ENCODE measurements at places on chromosomes 2 and 18. TPM values are rescaled to one million over a fixed set of nuclear protein-coding genes. Genes with fewer than 3 reads are reported as not detected.

DNAJC5G gene
- total RNA-seq: not detected

RAB17 gene
- total RNA-seq: not detected

ARHGAP28 gene
- 20.2 TPM for total RNA-seq

SCYGR4 gene
- not detected for total RNA-seq

RAPGEF4 gene
- total RNA-seq: 1.7 TPM

SP5 gene
- 3.5 TPM for total RNA-seq

DNA sequence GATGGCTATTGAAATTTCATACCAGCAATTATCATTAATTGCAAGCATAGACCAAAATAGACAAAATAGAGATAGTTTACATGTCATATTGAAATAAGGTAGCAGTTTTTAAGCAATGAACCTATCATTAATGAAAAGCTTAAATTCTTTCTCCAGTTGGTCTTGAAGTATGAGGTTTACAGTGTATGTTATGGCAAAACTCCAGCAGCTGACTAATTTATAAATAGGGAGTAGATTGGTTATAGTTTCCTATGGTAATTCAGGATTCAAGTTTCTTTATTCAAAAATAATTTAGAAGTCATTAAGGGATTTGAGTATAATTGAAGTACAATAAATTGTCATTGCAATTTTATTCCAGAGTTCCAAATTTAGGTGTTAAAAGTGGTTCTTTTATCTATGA, 69.6 kb upstream of the COL5A2 start:
- no peak overlapping the region for H3K27ac ChIP-seq
- DNase-seq: no peak
- H3K27me3 ChIP-seq: no peaks in the 10 kb centered on the region
- H3K4me1 ChIP-seq: no peaks in the 10 kb centered on the region
- H3K4me3 ChIP-seq: no peak overlapping the region

DNA sequence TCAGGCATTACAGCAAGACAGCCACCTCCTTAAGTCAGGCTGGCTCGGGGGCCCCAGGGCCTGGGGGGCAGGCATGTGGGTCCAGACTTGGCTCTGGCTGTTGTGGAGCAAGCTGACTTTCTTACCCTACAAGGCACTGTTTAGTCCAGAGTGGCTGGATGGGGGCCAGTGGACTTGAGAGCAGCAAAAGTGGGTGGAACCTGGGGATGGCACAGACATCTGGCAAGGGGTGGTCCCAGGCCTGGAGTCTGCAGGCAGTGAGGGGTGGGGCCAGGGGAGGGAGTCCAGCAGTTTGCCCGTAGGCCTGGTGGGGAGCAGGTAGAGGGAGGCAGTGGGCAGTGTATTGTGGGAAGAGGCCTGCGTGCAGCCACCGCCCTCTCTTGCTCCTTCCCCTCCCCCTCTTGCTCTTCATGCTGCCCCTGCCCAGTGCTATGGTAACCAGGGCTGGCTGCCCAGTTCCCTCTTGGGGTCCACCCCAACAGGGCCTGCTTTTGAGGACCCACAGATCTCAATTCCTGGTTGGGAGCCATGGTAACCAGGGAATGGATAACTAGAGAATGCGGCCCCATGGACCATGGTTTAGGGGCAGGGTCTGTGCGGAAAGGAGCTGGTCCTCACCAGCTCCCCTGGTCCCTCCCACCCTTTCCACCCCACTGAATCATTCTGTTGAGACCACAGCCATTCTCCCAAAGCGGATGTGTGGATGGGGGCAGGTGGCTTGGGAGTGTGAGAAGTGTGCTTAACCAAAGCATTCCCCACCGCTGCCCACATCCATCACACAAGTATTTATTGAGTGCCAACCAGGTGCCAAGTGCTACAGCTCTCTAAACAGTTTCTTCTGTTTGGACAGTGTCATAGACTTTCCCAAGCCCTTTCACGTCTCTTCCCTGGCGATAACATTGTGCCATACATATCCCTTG, 19.3 kb downstream of the SPEG start:
- H3K4me3 ChIP-seq: no peak overlapping the region
- peaks cover 14% of the 10 kb centered on the region for H3K4me1 ChIP-seq
- DNase-seq: no peak
- peak overlapping the region; percentile 43 for H3K27ac ChIP-seq

DNA sequence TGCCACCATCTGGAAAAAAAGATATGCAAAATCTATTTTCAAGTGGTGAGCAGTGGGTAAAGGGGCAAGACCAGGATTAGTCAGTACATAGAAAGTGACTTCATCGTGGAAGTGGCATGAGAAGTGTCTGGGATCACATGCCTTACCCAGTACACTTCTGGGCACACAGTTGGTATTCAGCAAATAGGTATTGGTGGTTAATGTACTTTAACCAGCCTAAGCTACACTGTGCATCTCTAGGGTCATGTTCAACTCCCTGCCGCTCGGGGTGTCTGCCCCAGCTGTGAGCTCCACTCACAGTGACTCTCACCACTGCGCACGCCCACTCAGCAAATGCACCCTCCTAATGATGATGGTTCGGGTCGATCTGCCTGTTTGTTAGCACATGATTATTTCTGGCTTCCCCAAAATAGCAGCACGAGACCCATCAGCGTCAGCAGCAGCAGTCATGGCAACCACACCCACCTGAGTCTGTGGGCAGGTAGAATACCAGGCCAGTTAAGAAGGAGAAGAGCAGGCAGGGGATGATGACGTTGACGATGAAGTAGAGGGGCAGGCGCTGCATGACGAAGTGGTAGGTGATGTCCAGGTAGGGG, 11.1 kb downstream of the CHRNA1 start:
- H3K4me1 ChIP-seq: peaks cover 4% of the 10 kb centered on the region
- H3K27me3 ChIP-seq: no peaks in the 10 kb centered on the region
- no peak overlapping the region for H3K4me3 ChIP-seq
- H3K36me3 ChIP-seq: no peaks in the 10 kb centered on the region
- no peak for DNase-seq

GRCh38 chr18:72155327-72155726, 388.8 kb downstream of the CBLN2 start:
- H3K4me3 ChIP-seq: no peak overlapping the region
- H3K27ac ChIP-seq: no peak overlapping the region
- no peak for DNase-seq
- no peaks in the 10 kb centered on the region for H3K27me3 ChIP-seq
- H3K4me1 ChIP-seq: no peaks in the 10 kb centered on the region

GRCh38 chr2:71101656-71102055, 28.4 kb downstream of the MCEE start:
- no peak overlapping the region for H3K27ac ChIP-seq
- H3K27me3 ChIP-seq: no peaks in the 10 kb centered on the region
- H3K36me3 ChIP-seq: no peaks in the 10 kb centered on the region
- DNase-seq: no peak
- H3K4me3 ChIP-seq: no peak overlapping the region
- peaks cover 16% of the 10 kb centered on the region for H3K4me1 ChIP-seq

GRCh38 chr2:95061601-95062183, 36.2 kb downstream of the MAL start:
- H3K27me3 ChIP-seq: peaks cover 12% of the 10 kb centered on the region
- peaks cover 57% of the 10 kb centered on the region for H3K4me1 ChIP-seq
- no peak overlapping the region for H3K4me3 ChIP-seq
- DNase-seq: no peak
- no peak overlapping the region for H3K27ac ChIP-seq
- H3K36me3 ChIP-seq: no peaks in the 10 kb centered on the region

DNA sequence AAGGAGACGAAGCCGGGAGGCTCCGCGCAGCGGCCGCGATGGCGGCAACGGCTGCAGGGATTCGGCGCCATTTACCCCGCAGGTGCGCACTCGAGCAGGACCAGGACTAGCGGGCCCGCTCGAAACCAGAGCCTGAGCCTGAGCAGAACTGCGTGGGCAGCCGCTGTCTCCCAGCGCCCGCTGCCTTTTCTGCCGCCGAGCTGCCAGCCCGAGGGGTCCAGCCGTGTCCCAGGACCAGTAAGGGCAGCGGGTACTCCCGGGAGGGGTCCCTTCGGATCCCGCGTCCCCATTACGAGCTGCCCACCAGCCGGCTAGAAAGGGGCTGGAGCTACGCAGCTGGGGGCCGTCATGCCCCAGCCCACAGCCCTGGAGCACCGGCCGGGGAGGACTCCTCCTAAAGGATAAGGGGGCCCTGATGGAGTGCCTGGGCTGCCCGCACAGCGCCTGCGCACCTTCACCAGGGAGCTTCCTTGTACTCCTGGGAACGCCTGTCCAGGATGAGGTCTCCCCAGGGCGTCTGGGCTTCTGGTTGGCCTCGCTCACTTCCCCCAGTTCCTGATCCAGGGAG, 9.9 kb downstream of the ALPP start:
- H3K4me3 ChIP-seq: no peak overlapping the region
- no peak overlapping the region for H3K27ac ChIP-seq
- no peaks in the 10 kb centered on the region for H3K36me3 ChIP-seq
- no peak for DNase-seq

DNA sequence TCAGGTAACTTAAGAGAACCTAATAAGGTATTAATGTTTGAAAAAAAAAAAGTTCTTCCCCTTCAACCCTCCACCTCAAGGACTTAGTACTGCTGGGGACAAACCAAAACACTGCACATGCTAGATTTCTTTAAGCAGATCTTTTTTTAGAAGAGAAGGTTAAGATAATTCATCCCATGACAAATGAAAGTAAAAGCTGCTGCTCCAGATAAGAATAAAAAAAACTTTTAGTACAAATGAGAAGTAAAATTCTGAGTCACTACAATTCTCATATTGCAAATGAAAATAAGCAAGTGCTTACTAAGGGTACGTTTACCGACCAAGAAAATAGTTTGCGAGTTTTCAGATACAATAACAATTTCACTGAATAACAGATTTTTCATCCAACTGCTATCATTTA, 8.9 kb downstream of the STAM2 start:
- H3K27ac ChIP-seq: no peak overlapping the region
- H3K4me3 ChIP-seq: no peak overlapping the region
- H3K4me1 ChIP-seq: peaks cover 14% of the 10 kb centered on the region
- no peaks in the 10 kb centered on the region for H3K27me3 ChIP-seq

- peaks cover 13% of the 10 kb centered on the region for H3K27me3 ChIP-seq
- no peak overlapping the region for H3K27ac ChIP-seq
- H3K4me1 ChIP-seq: no peaks in the 10 kb centered on the region
Measured at GRCh38 chr2:36756438-36756837, 59.9 kb downstream of the VIT start.

GRCh38 chr18:13800505-13801259, 23.3 kb upstream of the MC5R start:
- peak; percentile 36 for DNase-seq
- peaks cover 14% of the 10 kb centered on the region for H3K4me1 ChIP-seq
- H3K27ac ChIP-seq: no peak overlapping the region
- peak overlapping the region; percentile 66 for H3K4me3 ChIP-seq
- H3K27me3 ChIP-seq: peaks cover 76% of the 10 kb centered on the region

DNA sequence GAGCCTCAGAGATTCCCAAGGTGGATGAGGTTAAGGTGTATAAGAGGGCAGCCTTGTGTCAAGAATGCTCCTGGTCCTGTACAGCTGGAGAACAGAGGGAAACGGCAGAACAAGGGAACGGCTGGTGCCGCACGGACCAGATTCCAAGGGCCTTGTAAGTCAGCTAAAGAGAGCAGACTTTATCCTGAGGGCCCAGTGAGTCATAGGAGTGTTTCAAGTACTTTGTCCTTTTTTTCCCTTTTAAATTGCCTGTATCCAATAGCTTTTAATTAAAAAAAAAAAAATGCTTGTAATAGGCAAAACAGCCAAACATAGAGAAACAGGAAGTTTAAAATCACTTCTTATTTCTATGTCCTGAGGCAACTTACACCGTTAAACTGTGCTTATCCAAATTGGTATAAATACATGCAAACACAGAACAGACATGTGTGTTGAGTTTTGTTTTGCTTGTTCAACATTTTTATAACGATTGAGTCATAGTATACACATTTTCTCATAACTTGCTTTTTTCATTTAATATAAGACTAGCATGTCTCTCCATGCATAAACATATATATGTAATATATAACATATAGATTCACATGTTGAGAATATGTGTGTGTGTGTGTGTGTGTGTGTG, 42.1 kb upstream of the EVA1A start:
- no peaks in the 10 kb centered on the region for H3K36me3 ChIP-seq
- no peaks in the 10 kb centered on the region for H3K27me3 ChIP-seq
- DNase-seq: no peak
- peaks cover 34% of the 10 kb centered on the region for H3K4me1 ChIP-seq

GRCh38 chr2:167140767-167141166, 252.5 kb downstream of the XIRP2 start:
- peaks cover 10% of the 10 kb centered on the region for H3K4me1 ChIP-seq
- no peak for DNase-seq
- H3K36me3 ChIP-seq: no peaks in the 10 kb centered on the region
- no peak overlapping the region for H3K4me3 ChIP-seq

- no peaks in the 10 kb centered on the region for H3K27me3 ChIP-seq
- H3K4me1 ChIP-seq: peaks cover 26% of the 10 kb centered on the region
- H3K4me3 ChIP-seq: no peak overlapping the region
Measured at GRCh38 chr2:169476459-169476858, 2.8 kb upstream of the BBS5 start.
